ENCODE measurements at places on chromosomes 2 and 18. TPM values are rescaled to one million over a fixed set of nuclear protein-coding genes. Genes with fewer than 3 reads are reported as not detected.

The DSG4 gene
- not detected for total RNA-seq

The MYL1 gene
- not detected for total RNA-seq

The DYNAP gene
- not detected for total RNA-seq

The ITM2C gene
- total RNA-seq, result 13.0 TPM

The VAMP5 gene
- total RNA-seq, result 21.8 TPM

The ABCG5 gene
- not detected for total RNA-seq

The TUBA4B gene
- not detected for total RNA-seq

Measured in activated naive CD4-positive, alpha-beta T cell treated with anti-CD3 and anti-CD28 coated beads for 36 hours (primary cell).